ENCODE measurements at places on chromosomes 5 and 9.

- DNase-seq = no peak
These were observed 151.7 kb upstream of the NMUR2 start for GRCh38 chr5:152556784-152557183.

- DNase-seq = no peak
These were observed 119.2 kb downstream of the DAB2IP start for GRCh38 chr9:121770415-121771273.

GRCh38 chr9:105836936-105837660 is 142.8 kb downstream of the TMEM38B start:
- no peak for DNase-seq

DNA sequence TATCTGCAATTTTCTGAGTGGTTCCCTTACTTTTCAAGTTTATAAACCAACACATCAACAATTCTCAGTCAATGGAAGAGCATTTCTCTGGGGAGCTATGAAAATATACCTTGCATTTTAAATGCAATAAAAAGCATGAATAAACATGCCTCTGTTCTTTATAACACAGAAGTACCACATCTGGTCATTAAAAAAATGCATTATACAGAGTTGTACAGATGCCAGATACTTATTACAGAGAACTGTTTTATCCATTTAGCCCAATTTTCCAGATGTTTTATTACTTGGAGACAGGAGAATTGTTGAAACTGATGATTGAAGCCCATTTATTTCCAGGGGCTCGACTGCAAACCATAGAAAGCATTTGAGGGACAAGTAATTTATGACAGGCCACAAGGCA is 19.2 kb upstream of the HEXB start:
- DNase-seq = no peak

- DNase-seq = no peak
These were observed 111.5 kb downstream of the SAXO1 start for GRCh38 chr9:18921366-18922075.

- DNase-seq = no peak
These were observed 14.6 kb downstream of the RASA1 start for GRCh38 chr5:87282269-87282668.

DNA sequence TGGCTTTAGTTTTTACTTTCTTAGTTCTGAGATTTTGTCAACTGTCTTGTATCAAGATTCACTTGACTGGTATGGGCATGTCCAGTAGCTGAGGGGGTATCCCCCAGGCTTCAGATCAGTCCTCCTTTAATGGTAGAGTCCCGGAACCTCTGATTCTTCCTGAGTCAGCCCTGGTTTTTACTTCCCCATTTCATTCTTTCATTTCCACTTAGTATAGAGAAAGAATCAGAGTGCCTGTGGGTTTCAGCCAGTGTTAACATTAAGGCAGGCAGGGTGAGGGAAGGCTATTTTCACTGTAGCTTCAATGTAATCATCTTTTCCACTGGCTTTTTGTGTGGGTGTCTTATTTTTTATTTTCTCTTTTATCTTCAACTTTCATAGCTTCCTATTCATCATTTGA is 8.3 kb upstream of the COMMD10 start:
- no peak for DNase-seq

DNA sequence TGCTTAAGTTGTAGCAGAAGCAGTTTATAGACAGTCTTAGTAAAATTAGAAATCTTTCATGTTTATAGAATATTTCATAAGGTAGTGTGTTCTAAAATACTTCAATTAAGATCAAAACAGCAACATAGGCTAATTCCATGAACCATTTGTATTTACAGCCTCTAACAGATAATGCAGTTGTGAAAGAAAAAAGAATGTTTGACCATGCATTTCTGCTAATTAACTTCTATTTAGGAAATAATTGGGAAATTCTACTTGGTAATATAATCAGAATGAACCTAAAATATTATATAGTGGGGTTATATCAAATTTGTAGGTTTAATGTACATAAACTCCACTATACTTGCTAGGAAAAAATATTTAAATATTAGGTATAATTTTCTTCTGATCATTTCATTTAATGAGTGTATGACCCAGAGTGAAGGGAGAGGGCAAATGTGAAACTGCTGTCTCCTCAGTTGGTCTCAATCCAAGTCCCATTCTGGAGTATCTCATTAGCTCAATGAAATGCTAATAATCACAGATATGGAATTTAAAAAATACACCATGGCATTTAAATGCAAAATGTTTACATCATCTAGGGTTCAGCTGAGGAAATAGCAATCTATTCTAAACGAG is 34.9 kb downstream of the ALDH1A1 start:
- DNase-seq = no peak

DNA sequence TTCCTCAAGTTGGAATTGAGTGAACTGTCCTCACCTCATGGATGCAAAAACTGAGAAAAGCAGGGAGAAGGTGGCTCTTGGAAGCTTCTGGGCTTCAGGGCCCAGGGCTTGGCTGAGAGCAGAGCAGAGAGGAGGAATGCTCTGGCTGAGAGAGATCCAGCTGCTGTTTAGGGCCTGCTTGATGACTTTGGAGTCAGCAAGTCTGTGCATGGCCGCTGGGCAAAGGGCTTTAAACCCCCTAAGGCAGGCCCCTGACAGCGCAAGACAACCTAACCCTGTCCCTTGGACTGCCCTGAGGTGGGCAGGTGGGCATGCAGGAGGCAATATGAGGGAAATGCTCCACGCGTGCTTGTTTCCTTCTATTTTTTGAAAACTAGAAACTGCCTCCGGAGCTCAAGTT is 8.6 kb downstream of the STC2 start:
- DNase-seq = no peak

GRCh38 chr9:6757456-6758247 is at the start of gene KDM4C:
Gene KDM4C, plus strand, starts transcription at chr9:6757973. Its CDS starts 35,016 bp downstream, at chr9:6792989.
- peak; percentile 86 for DNase-seq

GRCh38 chr9:133750982-133751649 is 13.0 kb upstream of the SARDH start:
- no peak for DNase-seq

DNA sequence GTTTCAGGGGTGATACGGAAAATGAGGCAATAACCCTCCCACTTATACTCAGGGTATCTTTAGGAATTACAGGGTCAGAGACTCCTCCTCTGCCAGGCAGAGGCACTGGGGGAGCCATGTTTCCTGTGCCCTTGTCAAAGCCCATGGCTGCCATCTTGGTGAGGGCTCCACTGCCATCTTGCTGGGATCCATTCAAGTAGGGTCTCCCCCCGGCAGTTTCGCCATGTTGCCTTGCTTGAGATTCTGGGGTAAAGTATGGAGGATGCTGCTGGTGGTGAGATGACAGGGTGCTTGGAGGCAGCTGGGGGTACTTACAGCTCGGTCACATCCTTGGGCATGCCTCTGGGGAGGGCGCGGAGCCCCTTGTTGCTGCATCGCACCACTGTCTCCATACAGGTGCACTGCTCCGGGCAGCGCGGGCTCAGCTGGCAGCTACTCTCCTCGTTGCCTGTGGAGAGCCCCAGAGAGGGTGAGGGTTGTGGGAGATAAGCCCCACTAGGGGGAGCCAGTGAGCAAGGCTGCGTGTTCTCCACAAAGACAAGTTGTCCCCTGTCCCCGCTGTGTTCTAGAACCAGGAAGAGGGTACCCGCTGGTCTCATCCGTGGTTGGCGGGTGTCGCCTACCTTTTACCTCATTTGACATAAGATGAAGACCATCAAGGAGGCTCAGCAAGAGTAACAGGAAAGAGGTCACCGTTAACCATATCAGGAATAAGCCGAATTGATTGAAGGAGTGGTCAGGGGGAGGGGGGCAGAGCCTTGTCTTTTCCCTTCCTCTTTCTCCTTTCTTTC is 169.0 kb upstream of the PANK3 start:
- DNase-seq = no peak

DNA sequence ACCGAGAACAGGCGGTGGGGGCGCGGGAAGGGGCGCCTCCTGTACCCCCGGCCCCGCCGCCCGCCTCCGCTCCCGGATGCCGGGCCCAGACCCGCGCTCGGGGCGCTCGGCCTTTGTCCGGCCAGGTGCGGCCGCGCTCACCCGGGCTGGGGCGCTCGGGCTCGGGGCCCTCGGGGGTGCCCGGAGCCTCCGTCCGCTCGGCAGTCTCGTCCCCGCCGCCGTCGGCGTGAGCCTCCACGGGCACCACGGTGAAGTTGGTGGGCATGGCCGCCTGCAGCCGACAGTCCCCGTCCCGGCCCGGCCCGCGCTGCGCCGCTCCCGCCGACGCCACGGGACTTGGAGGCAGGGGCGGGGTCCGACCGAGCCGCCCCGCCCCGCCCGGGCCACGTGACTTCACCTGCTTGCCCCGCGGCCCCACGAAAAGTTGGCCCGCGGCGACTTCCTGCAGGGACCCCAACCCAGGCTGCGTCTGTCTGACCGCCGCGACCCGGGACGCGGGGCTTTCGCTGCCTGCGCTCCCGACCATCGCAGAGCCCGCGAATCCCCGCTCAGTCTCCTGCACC is at the start of gene SLC12A7:
Gene SLC12A7 (minus strand): TSS at position 337 of the 563 bp plus-strand sequence. CDS start 72 bp downstream, at position 265.
- no peak for DNase-seq

GRCh38 chr5:5037674-5038073 is 102.5 kb upstream of the ADAMTS16 start:
- no peak for DNase-seq

DNA sequence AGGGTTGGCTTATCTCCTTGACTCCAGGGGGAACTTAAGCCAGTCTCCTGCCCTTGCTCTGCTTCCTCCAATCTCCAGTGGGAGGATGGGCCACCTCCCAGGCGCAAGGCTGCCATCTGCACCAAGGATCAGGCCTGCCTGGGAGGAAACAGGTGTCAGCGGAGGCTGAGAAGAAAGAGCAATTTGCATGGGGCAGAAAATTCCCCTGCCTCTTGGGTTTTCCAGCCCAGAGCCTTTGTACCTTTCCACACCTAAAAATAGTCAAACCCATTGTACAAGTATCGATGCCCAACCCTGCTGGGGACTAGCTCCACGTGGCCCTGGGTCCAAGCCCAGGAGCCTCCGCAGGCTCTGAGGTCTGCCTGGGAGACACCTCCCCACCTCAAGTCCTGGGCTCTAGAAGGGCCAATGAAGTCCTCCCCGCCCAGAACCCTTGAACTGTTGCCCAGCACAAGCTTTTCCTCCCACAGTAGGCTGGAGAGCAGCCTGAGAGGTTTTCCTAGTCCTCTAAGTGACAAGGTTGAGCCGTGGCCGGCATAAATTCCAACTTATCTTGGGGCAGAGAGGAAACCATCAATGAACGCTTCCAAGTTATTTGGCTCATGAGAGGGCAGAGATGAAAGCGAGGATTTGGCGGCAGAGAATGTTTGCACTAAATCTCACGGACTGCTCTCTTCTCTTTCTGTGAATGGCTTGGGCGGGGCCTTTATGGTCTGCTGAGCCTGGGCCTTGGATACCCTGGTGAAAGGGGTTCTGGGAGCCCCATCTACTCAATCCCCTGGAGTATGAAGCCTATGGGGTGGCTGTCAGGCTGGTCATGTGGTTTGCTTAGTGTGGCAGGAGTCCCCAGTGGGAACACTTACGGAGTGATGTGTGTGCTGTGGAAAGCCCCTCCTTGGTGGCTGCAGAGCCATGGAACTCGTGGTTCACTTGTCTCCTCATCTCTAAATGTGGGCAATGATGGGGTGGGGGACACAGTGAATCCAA is 15.6 kb downstream of the JADE2 start:
- no peak for DNase-seq

DNA sequence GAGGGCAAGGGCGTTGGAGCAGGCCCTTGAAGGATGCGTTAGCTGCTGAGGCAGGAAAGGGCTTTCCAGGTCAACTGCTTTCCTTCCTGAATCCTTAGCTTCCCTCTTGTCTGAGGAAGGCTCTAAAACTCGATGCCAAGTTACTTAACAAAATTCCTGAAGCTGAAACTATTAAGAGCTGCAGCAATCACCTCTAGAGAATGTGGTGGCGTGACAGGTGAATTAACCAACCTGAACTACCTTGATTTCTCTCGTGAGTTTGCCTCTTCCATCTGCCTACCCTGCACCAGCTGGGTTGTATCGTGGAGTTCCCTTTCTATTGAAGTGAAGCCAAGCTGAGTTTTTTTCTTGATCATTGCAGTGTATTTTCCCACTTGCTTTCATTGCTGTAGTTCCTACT is 96.1 kb downstream of the PDE8B start:
- no peak for DNase-seq

DNA sequence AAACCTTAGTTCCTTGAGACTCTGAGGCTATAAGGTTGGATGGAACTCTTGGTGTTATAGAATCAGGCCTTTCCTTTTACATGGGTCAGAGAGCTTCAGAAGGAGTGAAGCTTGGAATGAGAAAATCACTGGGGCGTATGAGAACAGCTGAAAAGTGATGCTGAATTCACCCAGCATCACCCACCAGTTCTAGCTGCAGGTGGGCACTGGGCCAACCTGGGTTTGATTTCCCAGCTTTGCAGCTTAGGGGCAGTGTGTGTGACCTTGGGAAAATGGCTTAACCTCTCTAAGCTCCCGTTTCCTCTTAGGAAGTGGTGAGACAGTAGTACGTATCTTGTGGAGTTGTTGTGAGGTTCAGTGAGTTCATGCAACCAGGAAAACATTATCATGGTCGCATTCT is 10.7 kb downstream of the PCDH12 start:
- no peak for DNase-seq

DNA sequence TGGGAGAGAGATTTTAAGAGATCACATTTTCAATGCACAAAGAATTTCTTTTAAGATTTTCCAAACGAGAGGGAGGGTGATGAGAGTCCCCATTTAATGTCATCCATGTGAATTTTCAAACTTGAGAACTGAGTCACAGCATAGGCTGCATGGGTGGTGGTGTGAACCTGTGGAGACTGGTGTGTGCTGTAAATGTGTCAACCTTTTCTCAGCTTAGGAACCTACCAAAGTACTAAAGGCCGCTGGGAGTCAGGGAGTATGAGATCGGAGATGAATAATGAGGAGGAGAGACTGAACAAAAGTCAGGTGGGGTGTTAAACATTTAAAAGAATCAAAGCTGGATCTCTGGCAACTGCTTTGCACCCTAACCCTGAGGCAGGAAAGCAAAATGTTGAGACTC is 7.5 kb downstream of the ALDH1A1 start:
- DNase-seq = no peak

- DNase-seq = no peak
These were observed 16.3 kb upstream of the SLC6A19 start for GRCh38 chr5:1185038-1185627.

- DNase-seq = no peak
These were observed 89.5 kb upstream of the MAP3K1 start for GRCh38 chr5:56725711-56726411.

GRCh38 chr9:89999534-90000370 is 394.9 kb downstream of the GADD45G start:
- peak; percentile 92 for DNase-seq

DNA sequence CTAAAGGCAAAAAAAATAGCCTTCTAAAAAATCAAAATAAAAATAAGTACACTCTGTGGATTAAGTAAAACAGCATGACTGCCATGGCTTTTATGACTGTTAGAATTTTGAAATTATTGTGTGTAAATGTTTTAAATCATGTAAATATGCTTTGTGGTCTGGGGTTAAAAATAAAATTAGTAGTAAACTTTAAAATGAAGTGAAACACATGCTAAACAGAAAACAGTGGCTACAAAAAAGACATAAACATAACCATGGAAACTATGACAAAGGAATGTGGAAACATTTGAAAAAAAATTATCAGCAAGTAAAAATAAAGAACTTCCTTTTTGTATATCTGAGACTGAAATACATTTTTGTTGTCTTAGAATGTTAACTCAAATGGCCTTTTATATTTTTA is 134.5 kb upstream of the SPEF2 start:
- no peak for DNase-seq

- DNase-seq = no peak
These were observed 197.0 kb downstream of the AOPEP start for GRCh38 chr9:94923326-94924089.
